ENCODE measurements at places on chromosomes 2 and 18. TPM values are rescaled to one million over a fixed set of nuclear protein-coding genes. Genes with fewer than 3 reads are reported as not detected.

GRCh38 chr2:185643434-185643833, 95.2 kb upstream of the FSIP2 start:
- no peak for DNase-seq

The ZNF236 gene
- 2.5 TPM for total RNA-seq

DNA sequence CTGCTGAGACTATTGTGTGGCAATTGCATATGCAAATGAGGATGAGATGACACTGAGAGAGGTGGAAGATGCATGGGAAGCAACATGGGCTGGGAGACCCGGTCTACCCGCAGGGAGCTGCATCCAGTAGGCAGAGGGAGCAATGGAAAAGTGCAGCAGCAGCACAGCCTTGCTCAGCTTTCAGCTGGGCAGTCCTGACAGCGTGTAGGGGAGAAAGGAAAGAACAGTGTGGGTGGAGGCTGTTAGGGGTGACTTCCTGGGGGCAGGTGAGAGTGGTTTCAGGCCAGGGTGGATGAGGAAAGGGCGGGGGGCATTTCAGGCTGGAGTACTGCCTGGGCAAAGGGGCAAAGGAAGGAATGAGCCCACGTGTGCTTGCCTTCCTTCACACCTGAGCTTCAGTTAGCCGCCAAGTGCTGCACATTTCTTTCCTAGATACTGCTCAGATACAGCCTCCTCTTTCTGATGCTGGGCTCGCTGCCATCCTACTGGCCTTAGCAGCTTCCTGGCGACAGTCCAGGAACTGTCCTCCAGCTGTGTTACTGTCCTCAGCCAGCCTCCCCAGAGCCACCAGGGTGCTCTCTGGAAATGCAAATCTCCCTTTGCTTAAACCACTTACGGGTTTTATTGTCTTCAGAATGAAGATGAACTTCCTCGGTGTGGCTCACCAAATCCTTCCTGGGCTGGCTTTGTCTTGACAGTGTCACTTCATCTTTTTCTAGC, 276.3 kb downstream of the TSN start:
- peak; percentile 30 for DNase-seq

The TSPYL6 gene
- total RNA-seq, result not detected

The THSD7B gene
- not detected for total RNA-seq

The SERPINB13 gene
- not detected for total RNA-seq

GRCh38 chr18:58863539-58864145, 1.0 kb upstream of the ZNF532 start:
- peak; percentile 43 for DNase-seq

The ACMSD gene
- total RNA-seq, result not detected

The REG3G gene
- total RNA-seq, result not detected

The EFR3B gene
- total RNA-seq, result 4.3 TPM

- DNase-seq, result no peak
Observed at GRCh38 chr2:42361728-42362283, 789 bp upstream of the COX7A2L start.

DNA sequence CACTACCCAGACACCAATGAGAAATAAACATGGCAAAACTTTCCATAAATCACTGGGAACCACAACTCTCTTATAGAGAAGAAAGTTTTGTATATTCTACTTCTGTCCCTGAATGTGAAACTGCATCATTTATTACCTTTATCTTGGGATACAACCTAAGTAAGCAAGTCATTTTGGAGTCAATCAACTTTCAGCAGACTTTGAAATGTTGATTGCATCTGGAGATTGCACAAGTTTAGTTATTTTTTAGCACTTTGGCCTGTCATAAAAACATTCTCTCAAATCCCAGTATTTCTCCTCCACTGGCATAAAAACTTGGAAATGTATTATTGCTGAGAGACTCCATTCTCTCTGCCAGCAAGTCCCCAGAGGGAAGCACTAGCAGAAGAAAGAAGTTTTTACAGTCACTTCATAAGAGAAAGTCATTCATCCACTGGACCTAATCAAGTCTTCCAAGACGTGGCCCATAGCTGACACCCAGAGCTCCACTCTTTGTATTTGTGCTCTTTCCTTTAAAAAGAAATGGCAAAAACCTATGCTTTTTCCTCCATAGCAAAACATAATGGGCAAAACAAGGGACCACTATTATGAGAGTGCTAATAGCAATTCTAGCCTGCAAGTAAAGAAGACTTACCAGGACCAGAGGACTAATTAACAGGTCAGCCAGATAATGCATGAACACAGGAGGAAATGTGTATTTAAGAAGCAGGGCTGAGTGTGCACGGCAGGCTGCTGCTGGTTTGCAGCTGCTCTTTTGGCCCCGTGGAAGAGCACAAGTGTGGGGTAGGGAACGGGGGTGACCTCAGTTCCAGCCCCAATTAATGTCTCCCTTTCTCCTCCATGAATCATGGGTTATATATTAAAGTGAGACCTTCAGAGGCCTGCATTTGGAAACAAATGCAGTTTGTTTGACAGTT, 171.5 kb downstream of the INO80D start:
- DNase-seq, result no peak

Data from Daoy (cell line).